ENCODE measurements at places on chromosomes 2 and 18. TPM values are rescaled to one million over a fixed set of nuclear protein-coding genes. Genes with fewer than 3 reads are reported as not detected.

DNA sequence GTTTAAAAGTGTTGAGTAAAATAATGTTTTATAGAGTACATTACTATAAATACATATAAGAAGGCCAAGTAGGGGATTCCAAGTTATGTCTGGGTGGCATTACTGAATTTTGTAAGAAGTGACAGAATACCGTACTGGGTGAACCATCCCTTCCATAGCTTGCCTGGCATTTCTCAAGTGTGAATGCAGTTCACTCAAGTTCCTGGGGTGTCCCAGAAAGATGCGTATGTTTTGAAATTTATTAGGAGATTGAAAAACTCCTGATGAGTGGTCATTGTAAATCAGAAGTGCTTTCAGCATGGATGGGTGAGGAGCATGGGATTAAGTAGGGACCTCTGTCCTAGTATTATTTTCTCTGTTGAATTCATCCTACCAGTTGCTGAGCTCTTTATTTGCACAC, 103.2 kb downstream of the VAPA start:
- H3K4me3 ChIP-seq: no peak overlapping the region
- DNase-seq: no peak
- H3K27ac ChIP-seq: peak overlapping the region; percentile 75
- no peaks in the 10 kb centered on the region for H3K27me3 ChIP-seq

DNA sequence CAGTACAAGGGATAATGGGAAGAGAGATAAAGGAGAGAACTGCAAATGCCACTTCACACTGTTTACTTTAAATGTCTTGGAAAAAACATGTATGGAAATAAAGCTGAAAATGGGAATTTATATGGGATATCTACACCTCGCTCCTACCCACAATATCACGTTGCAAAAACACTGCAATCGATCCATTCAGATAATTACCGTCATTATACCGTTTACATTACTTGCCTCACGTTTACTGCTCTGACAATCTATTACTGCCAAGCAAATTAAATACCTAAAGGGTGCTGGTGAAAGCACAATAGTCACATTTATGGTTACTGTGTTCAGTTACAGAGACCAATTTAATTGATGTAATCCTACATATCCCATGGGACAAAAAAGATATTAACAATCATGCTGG, 214.7 kb upstream of the LYPD1 start:
- H3K4me1 ChIP-seq: no peaks in the 10 kb centered on the region
- no peak overlapping the region for H3K27ac ChIP-seq
- no peaks in the 10 kb centered on the region for H3K27me3 ChIP-seq
- H3K4me3 ChIP-seq: no peak overlapping the region
- DNase-seq: no peak

GRCh38 chr2:97740590-97741182, 27.3 kb downstream of the ZAP70 start:
- H3K4me3 ChIP-seq: no peak overlapping the region
- no peak for DNase-seq
- peaks cover 6% of the 10 kb centered on the region for H3K4me1 ChIP-seq
- H3K36me3 ChIP-seq: no peaks in the 10 kb centered on the region

DNA sequence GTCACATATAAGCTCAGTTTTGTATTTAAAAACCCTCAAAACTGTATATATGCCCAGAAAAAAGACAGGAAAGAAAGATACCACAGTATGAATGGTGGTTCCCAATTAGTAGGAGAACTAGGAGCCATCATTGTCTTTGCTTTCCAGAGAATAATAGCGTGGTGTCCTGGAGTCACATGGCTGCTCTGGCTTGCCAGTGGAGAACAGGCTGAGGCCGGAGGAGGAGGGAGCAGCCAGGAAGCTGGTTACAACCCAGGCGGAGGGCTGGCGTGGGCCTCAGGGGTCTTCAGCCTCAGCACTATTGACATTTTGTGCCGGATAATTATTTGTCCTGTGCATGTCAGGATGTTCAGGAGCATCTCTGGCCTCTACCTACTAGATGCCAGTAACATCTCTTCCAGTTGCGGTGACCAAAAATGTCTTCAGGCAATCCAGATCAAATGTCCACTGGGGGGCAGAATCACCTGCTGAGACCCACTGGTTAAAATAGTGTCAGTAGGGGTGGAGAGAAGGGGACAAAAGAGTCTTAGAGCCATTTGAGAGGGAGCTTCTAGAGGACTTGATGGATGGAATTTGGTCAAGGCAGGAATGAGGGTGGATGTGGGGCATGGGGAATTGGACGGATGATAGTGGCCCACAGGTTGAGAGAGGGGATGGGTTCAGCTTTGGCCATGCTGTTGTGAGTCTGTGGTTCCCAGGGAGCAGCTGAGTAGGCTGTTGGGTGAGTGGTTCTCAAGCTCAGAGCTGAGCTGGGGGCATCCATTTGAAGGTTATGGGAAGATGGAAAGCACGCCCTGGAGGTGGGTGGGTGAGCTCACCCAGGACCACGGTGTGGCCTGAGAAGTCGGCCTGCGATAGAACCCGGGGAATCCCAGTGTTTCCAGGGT, 144.9 kb downstream of the AGAP1 start:
- H3K4me3 ChIP-seq: no peak overlapping the region
- no peaks in the 10 kb centered on the region for H3K36me3 ChIP-seq
- H3K4me1 ChIP-seq: peaks cover 49% of the 10 kb centered on the region
- peak overlapping the region; percentile 84 for H3K27ac ChIP-seq
- peak; percentile 71 for DNase-seq
- no peaks in the 10 kb centered on the region for H3K27me3 ChIP-seq

CAPN14 gene
- total RNA-seq: 0.27 TPM

MAP3K19 gene
- total RNA-seq: not detected

MBP gene
- total RNA-seq: 24.0 TPM

Data from sigmoid colon (tissue), 7 donors.